SIG-M5 (cell line): ENCODE measurements at places on chromosomes 6 and 20.

GRCh38 chr6:129307845-129308244, 402.1 kb downstream of the ARHGAP18 start:
- DNase-seq = no peak

GRCh38 chr6:23175391-23175790, 606.0 kb downstream of the HDGFL1 start:
- DNase-seq = no peak

DNA sequence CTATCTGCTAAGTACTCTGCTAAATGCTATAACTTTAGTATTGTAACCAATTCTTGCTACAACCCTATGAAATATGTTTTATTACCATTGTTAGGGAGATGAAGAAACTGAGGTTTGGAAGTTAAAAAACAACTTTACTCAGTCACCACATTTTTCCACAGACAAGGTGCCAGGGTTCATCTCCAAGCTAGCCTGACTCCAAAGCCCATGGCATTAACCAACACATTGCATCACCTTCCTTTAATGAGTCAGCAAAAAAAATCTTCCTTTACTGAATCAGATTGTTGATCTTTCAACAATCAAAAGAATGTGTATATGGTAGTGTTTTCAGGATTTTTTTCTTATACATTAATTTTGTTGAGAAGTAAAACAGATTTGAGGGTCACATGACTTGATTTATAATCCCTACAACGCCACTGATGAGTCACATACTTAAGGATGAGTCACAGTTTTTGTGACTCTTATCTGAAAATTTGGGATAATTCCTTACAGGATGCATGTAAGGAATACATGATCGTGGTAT, 41.5 kb downstream of the MAN1A1 start:
- no peak for DNase-seq

DNA sequence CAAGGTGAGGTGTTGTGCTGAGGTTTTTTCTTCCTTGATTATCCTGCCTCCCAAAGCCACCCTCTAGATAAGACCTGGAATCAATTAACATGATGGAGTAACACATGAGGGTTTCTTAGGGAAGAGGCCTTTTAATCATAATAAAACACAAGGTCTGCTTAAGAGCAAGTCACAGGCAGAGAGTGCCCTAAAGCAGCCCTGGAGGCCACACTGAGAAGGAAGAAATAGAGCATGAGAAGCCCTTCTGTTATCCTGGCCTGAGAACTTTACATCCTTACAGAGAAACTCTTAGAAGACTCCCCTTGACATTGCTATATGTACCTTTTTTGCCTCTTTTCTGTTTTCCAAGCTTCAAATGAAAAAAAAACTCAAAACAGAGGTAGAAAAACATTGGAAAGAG, 132.3 kb downstream of the CEP57L1 start:
- DNase-seq = no peak

DNA sequence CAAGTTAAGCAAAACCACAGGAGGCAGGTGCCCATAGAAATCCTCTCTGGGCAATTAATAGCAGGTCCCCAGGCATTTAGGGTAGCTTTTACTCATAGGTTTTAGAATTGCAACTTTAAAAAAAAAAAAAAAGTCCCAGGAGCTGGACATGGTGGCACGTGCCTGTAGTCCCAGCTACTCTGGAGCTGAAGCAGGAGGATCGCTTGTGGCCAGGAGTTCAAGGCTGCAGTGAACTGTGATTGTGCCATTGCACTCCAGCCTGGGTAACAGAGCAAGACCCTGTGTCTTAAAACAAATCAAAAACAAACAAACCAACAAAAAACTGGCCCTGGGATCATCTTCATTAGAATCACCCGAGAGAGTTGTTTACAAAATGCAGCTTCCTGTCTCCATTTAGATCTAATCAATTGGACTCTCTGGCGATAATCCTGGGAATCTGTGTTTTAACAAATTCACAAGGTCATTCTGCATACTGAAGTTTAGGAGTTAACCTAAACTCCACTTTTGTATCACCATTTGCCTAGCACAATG, 131.8 kb upstream of the AKAP12 start:
- no peak for DNase-seq

GRCh38 chr20:52619671-52620070, 352.5 kb upstream of the TSHZ2 start:
- no peak for DNase-seq

DNA sequence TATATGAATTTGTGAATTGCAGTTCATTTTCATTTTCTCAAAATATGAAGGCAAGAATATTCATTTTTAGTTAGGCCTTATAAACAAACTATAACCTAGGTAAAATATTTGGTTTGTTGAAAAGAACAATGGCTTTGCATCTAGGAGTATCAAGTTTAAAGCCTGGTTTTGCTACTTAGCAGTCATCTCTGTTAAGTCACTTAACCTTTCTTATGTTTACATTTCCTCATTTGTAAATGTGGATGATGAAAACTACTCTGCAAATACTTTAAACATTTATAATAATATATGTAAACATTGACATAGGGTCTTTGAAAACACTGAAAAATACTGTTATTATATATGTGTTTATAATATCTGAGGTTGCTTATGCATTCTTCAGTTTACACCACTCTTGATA, 135.5 kb downstream of the CENPW start:
- no peak for DNase-seq

GRCh38 chr6:41028561-41029412, 10.2 kb downstream of the UNC5CL start:
- no peak for DNase-seq

GRCh38 chr6:66964216-66964615, 1257.2 kb upstream of the EYS start:
- no peak for DNase-seq

DNA sequence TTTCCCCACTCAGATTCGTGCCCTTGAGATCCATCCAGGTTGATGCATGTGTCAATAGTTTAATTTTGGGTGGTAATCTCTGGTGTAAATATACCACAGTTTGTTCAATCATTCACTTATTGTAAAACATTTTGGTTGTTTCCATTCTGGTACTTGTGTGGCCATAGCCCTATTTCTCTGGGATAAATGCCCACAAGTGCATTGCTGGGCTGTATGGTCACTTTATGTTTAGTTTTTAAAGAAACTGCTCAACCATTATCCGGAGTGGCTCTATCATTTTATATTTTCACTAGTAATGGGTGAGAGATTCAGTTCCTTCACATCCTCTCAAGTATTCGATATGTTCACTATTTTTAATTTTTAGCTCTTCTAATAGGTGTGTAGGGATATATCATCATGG, 60.7 kb upstream of the RNF24 start:
- DNase-seq = no peak

- no peak for DNase-seq
Measured at GRCh38 chr20:58408603-58409246, 19.7 kb downstream of the VAPB start.
